ENCODE measurements at places on chromosomes 3 and 15. TPM values are rescaled to one million over a fixed set of nuclear protein-coding genes. Genes with fewer than 3 reads are reported as not detected.

DNA sequence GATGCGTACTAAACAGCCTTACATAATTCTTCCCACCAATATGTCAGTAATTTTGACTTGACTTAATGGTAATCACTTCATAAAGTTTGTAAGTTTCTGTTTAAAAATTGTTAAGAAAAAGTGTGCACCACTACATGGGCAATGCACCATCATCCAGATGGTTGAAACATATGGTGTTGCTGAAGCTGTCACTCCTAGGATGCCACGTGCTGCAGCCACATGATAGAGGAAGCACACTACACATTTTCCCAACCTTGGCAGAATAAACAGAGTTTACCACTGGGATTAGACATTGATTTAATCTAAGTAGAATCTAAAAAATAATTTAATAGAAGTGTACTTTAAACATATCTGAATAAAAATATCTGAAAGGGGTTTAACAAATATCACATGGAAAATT lies 1209.9 kb downstream of the NSUN3 start:
- DNase-seq, result no peak

GRCh38 chr3:25447925-25448324 lies 19.9 kb downstream of the RARB start:
- DNase-seq, result no peak

- no peak for DNase-seq
Observed at GRCh38 chr3:66985336-66985920, 12.7 kb upstream of the KBTBD8 start.

DNA sequence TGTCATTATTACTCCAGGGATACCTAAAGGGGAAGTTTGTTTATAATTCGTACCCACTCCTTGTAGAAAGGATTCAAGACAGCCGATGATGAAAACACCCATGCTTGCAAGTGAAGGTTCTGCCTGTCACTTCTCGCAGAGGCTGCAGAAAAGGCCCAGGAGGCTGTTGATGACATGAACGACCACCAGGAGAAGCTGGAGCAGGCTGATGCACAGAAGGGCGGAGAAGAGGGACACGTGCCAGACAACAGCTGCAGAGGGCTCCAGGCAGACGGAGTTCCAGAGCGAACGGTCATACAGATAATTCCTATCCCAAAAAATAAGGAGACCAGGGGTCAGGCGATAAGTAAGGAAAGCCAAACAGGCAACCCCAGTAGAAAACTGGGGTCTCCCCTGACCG lies 5.7 kb upstream of the DYNLT2B start:
- DNase-seq, result peak; percentile 69

DNA sequence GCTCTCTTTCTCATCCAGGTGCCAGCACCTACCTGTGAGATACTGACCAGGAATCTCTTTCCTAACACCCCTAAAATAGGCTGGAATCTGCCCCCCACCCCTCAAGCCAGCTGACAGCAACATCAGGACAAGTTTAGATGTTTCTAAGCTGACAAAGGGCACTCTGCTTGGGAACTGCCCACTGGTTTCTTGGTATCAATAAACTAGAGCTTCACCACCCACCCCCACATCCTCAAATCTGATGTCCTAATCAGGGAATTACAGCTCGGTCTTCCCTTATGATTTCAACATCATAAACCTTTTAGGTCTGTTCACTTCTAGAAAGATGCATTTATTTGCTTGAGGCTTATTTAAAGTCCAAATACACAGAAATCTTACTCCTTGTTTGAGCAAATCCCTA lies 34.7 kb downstream of the CEP19 start:
- DNase-seq, result no peak

Gene GOLGA8S
- not detected for total RNA-seq

Gene IL17RE
- total RNA-seq, result 2.3 TPM

Gene CISH
- total RNA-seq, result 0.86 TPM

All from A673 (cell line).